ENCODE measurements at places on chromosomes 4 and X. TPM values are rescaled to one million over a fixed set of nuclear protein-coding genes. Genes with fewer than 3 reads are reported as not detected.

Gene TDO2
- 0.64 TPM for total RNA-seq

Gene SULT1B1
- not detected for total RNA-seq

Gene GSX2
- not detected for total RNA-seq

Gene TMPRSS11B
- not detected for total RNA-seq

Gene NXT2
- 7.9 TPM for total RNA-seq

Gene SPOCK3
- total RNA-seq: 0.22 TPM

Gene MAGEE2
- total RNA-seq: not detected

Gene RRH
- total RNA-seq: 0.06 TPM

Gene FAM236A
- not detected for total RNA-seq

Gene ZNF41
- 4.4 TPM for total RNA-seq

Gene MAB21L2
- not detected for total RNA-seq

Gene HSFX1
- 0.42 TPM for total RNA-seq

Measured in A549 treated with dexamethasone at 1 μM for 4 hours (cell line).